ENCODE measurements at places on chromosomes 7 and 10.

GRCh38 chr7:32390210-32390609 lies 100.0 kb downstream of the LSM5 start:
- DNase-seq: no peak

DNA sequence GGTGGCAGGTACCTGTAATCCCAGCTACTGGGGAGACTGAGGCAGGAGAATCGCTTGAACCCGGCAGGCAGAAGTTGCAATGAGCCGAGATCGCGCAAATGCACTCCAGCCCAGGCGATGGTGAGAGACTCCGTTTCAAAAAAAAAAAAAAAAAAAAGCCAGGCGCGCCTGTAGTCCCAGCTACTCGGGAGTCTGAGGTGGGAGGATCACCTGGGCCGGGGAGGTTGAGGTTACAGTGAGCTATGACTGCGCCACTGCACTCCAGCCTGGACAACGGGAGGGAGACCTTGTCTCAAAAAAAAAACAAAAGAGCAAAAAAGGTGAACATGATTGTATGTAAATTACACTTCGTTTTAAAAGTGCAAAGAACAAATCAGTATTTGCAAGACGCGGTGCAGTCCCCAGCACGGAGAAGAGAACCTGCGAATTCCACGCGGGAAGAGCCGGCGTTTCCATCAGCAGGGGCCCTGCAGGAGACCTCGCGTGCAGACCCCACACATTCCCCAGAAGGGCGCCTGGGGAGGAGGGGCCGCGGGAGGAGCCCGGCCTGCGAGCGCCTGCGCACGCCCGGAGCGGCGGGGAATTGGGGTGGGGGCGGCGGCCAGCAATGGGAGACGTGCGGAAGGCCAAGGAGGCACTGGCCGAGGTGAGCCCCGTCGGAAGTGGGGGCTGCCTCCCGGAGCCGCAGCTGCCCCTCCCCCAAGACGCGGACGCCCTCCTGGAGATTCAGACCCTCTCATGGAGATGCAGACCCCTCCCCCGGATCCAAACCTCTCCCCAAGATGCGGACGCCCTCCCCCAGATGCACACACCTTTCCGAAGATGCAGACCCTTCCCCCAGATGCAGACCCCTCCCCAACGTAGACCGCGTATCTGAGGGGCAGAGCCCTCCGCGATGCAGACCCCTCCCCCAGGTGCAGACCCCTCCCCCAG lies 16.7 kb upstream of the SUN1 start:
- DNase-seq: no peak

DNA sequence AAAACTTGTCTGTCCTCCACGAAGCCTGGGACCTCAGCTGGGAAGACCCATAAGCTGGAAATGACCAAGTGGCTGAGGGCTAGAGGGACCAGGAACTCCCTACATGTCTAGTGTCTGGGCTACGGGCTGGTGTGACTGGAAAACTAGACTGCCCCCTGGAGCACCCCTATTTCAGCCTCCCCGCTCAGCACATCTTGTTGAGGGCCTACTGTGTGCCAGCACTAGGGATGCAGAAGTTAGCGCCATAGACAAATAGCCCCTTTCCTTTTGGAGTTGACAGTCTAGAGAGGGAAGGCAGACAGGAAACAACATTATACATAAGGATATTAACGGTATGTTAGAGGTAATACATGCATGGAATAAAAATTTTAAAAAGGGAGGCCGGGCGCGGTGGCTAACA lies 74.5 kb downstream of the TEX36 start:
- DNase-seq: no peak

GRCh38 chr10:132939957-132940790 lies 2.2 kb downstream of the CFAP46 start:
- no peak for DNase-seq

DNA sequence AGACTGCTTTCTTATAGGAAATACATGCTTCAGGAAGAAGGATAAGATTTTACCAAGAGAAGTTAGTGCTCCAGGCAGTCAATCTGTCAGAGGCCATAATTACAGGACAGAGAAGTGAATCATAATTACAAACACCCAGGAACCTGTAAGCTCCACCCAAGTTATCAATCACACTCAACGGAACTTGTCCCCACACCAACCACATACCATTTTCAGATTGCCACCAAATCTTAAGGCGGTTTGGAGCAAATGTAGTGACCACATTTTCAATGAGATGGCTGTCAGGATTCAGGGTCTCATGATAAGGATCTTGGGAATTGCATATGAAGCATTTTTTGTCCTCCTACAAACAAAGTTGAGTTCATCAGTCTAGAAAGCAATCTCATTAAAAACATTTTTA lies 4.8 kb downstream of the LAMB1 start:
- no peak for DNase-seq

Measured in HFFc6 (cell line).